ENCODE measurements at places on chromosomes 2 and 18. TPM values are rescaled to one million over a fixed set of nuclear protein-coding genes. Genes with fewer than 3 reads are reported as not detected.

DNA sequence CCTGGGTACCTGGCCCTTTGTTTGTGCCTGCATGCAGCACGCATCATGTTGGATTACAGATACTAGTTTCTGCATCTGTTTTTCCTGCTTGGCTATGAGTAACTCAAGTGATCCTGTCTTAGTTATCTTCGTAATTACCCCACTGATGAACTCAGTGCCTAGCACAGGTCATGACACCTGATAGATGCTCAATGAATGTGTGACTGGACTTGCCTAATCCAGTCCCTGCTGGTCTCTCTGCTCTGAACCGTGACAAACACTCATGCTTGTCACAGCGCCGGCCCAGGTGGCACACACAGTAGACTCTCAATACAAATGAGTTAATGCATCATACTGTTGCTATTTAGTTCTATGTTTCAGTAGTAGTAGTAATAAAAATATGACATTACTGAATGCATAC is 31.2 kb upstream of the NTSR2 start:
- peak; percentile 59 for DNase-seq

DNA sequence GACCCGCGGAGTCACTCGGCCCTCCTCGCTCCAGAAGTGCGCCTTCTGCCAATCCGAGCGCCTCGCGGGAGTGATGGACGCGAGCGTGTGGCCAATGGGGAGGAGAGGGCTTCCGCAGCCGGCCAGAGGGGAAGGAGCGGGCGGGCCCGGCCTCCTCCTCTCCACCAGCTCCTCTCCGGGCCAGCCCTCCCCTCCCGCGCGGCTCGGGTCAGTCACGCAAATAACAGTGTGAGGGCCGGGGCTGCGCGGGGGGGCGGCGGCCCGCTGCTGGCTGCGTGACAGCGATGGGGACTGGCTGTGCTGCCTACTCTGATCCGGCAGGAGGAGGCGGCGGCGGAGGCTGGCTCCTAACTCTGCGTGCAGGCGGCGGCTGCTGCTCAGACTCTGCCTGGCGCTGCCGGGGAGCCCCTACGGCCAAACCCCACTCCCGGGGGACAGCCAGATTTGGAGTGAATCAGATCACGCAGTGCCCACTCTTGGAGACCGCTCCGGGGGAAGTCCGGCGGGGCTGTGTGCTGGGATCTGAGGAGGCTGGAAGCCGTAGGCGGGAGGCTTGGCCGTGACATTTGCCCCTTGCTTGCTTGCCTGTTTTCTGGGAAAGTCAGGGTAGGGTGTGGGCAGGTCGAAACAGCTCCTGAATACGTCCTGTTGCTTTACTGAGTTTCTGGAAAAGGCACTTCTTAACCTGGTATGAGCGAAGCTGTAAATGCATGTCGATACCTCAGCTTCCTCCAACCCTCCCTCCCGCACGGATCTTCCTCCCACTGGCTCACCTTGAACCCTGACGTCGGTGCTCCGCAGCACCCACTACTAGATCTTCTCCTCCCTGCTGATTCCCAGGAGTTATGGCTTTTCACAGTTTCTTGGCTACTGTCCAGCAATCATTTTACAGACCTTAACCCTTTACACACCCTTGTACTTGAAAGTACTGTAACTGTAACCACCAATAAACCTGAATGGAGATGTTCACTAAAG is 97.9 kb upstream of the SERTAD2 start:
- peak; percentile 69 for DNase-seq

DNA sequence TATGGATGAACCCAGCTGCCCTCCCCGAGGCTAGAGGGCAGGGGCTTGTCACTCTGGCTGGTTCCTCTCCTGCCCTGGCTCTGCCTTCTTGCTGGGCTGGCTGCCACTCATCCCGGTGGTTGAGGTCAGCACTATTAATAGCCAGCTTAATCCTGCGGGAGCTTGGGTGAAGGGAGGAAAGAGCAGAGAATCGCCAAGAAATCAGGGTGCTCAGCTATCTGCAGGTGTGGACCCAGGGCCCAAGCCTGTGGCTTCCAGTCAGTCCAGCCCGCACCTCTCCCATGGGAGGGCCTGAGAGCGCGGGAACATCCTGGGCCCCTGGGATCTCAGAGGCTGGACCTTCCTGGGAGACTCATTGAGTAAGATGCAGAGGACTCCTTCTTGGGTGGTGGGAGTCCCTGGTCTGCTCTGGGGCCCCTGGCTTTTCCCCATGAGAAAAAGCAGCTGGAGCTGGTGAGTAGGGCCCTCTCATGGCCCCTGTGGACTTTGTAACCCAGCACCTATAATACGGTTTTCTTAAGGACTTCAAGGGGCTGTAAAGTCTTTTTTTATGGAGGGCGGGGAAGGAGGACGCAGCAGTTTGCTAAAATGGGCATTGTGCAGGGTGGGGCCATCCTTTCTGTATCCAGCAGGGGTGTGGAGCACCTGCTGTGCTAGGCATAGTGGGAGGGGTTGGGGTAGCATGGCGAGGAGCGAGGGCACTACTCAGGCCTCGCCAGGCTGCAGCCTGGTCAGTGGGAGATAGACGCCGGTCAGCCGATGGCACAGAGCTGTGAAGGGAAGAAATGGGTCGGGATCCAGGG is 27.4 kb upstream of the CNNM3 start:
- DNase-seq, result no peak

The ZSWIM2 gene
- not detected for total RNA-seq

DNA sequence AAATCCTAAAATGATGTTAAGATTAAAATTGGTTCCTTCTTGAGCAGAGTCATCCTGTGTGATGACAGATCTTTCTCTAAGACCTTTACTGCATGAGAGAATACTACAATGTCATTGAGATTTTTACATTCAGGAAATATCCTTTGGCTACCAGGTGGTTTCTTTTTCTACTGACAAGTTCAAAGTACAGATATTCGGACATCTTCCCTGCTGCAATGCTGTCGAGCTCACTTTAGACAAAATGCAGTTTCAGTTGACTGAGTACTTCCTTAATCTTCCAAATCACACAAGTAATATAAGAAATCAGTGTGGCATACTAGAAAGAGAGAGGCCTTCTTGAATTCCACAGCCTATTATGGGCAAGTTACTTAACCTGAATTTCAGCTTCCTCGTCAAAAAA is 207.9 kb upstream of the ACVR2A start:
- DNase-seq, result no peak

DNA sequence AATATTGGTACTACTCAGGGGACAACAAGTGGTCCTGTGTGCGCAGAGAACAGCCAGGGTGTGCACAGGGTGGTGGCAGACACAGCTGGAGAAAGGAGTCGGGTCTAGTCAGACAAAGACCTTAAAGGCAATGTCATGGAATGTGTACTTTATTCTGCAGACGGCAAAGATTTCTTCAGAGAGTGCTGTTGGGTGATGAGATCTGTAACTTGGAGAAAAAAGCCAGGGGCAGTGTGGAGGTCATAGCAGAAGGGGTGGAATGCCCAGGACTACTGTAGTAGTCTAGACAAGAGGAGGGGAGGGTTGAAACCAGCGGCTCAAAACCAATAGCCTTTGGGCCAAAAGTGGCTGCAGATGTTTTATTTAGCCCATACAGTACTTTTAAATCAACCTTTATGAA is 121.3 kb upstream of the ZFP36L2 start:
- DNase-seq, result no peak

- no peak for DNase-seq
These were observed 12.7 kb upstream of the ARHGEF4 start for GRCh38 chr2:130823886-130824491.

GRCh38 chr2:160568856-160569255 is 75.2 kb upstream of the RBMS1 start:
- no peak for DNase-seq

The KYNU gene
- 1.6 TPM for total RNA-seq

DNA sequence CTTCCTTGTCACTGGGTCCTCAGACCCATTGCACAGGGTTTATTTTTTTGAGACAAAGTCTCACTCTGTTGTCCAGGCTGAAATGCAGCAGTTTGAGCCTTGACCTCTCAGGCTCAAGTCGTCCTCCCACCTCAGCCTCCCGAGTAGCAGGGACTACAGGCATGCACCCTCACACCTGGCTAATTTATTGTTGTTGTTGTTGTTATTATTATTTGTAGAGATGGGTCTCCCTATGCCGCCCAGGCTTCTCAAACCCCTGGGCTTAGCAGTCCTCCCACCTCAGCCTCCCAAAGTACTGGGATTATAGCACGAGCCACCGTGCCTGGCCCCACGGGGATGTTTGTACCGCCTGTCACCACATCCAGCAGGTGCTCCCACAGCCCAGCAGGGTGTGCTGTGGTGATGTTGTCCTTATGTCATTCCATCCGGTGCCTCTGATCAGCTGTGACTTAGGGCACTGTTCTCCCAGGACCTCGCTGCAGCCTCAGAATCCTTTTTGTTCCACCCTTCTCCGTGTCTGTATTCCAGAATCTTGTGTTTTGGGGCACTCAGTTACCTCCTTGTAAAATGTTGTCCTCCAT is 182.3 kb downstream of the INO80D start:
- peak; percentile 45 for DNase-seq

- no peak for DNase-seq
These were observed 9.3 kb downstream of the SF3B1 start for GRCh38 chr2:197425550-197425949.

GRCh38 chr2:197599285-197599965 is 76.0 kb downstream of the RFTN2 start:
- DNase-seq, result peak; percentile 27

- no peak for DNase-seq
These were observed 17.3 kb upstream of the FZD5 start for GRCh38 chr2:207787017-207787416.

- DNase-seq, result no peak
These were observed 3.2 kb downstream of the KLHL14 start for GRCh38 chr18:32769586-32770053.

The PCARE gene
- total RNA-seq, result not detected

- peak; percentile 52 for DNase-seq
These were observed 254.6 kb upstream of the RBBP8 start for GRCh38 chr18:22678486-22678885.

- DNase-seq, result peak; percentile 30
These were observed 261.5 kb downstream of the TRIB2 start for GRCh38 chr2:12978066-12978835.

The KLHL41 gene
- total RNA-seq, result not detected

The PDK1 gene
- total RNA-seq, result 30.7 TPM

- no peak for DNase-seq
These were observed 776.1 kb upstream of the ID2 start for GRCh38 chr2:7905756-7906155.

DNA sequence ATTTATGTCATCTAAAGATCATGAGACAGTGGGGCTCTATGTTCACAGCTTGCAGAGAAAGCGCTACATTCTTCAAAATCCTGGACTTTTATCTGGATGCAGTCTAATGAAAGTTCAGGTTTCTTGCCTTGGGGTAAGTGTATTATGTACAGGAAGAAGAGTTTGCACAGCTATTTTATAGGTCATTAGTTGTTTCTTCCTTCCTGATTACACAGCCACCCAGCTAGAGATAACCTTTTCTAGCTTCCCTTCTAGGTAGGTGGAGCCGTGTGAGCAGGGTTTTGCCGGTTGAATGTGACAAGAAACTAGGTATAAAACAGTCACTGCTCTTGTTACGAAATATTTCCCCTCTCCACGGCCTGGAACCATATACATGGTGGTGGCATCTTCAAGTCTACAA is 800.8 kb upstream of the SOX11 start:
- DNase-seq, result no peak

DNA sequence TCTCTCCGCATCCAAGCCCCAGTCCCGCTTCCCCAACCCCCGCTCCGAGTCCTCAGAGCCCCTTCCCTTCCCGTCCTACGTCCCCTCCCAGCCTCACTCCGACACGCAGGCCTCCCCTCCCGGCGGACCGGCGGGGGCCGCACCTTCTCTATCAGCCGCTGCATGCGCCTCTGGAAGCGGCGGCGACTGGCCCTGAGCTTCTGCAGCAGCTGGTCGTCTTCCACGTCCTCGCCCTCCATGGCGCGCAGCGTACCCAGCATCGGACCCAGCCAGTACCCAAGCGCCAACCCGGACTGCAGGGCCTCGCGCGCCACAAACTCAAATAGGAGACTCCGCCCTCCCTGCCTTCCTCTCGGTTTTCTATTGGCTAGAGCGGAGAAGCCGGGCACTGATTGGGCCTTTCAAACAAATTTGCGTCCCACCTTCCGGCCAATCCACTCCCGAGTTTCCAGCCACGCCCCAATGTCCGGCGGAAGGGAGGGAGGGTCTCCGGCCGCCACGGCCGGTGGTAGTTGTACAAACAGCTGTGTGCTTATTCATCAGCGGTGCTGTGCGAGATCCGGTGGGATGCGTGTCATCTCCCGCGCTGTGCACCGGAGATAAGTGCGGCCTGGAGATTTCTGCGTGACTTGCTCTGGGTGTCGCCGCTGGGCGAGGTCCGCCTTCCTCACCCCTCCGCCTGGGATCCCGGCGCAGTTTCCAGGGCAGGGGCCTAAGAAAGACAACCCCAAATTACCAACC is at the start of gene HJURP:
TSS of gene HJURP (minus strand) at position 295 of the 741 bp plus-strand sequence. CDS start at position 260, 35 bp downstream.
- peak; percentile 93 for DNase-seq
